Activated CD4-positive, CD25-positive, alpha-beta regulatory T cell treated with anti-CD3 and anti-CD28 coated beads, Interleukin-2, amount 50 U/mL, for 16 hours (primary cell): ENCODE measurements at places on chromosomes 5 and 9.

DNA sequence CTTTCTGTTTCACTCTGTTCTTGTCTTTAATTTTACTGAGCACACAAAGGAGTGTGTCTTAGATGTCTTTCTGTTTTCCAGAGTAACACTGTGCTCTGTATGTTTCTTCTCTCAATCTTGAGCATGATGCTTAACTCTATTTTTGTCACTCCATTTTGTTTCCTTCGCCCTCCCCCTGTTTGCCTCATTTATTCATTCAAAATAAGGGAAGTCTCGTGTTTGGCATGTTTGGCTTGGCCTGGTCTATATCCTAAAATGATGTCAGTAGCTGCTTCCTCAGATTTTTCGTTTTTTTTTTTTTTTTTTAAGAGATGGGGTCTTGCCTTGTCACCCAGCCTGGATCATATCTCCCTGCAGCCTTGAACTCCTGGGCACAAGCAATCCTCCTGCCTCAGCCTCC lies 22.0 kb downstream of the ZNF618 start:
- no peak for DNase-seq

DNA sequence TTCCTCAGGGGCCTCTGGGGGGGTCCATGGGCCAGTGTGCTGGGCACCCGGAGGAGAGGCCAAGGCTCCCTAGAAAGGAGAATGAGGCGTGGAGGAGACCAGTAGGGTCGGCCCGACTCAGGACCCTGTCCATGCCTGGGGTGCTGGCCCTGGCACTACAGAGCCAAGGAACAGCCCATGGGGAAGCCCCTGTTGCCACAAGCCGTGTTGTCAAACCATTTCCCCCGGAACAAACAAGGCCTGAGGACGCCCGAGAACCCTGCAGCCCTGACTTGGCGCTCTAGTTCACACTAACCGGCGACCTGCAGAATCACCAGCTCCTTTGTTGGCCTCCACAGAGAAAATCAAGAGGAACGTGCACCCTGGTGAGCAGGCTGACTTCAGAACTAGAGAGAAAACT lies 41.6 kb upstream of the SLC12A7 start:
- no peak for DNase-seq

- DNase-seq = no peak
These were observed 8.2 kb upstream of the PHF2 start for GRCh38 chr9:93568169-93568568.

DNA sequence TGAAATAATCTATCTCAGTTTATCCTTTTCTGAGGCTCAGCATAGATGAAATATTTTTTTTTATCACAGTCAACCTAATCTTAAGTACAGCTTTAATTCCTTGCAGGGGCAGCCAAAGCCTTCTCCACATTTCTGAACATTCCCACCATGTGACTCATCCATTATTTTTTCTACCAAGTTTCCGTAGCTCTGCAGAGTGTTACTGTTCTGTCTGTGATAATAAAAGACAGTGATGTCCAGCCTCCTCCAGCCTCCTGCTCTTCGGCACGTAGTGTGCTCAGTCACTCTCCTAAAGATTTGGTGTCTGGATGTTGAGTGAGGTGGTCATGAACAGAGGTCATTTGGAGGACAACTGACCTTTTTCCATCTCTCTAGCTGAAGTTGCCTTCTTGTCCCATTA lies 338.1 kb upstream of the ADAMTS16 start:
- DNase-seq = no peak

GRCh38 chr9:117273612-117274011 lies 141.2 kb downstream of the ASTN2 start:
- DNase-seq = no peak

DNA sequence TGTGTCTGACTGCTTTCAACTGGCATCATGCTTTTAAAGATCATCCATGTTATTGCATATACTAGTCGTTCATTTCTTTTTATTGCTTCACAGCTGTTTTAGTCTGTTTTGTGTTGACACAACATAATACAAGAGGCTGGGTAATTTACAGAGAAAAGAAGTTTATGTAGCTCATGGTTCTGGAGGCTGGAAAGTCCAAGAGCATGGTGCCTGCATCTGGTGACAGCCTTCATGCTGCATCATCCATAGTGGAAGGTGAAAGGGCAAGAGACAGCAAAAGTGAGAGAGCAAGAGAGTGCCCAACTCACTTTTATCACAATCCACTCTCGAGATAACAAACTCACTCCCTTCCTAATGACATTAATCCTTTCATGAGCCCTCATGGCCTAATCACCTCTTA lies 198.4 kb downstream of the NSG2 start:
- no peak for DNase-seq

GRCh38 chr5:92849756-92850155 lies 731.3 kb downstream of the NR2F1-AS1 start:
- no peak for DNase-seq

GRCh38 chr5:116765441-116765840 lies 190.8 kb upstream of the SEMA6A start:
- no peak for DNase-seq

GRCh38 chr5:111859533-111860270 lies 102.7 kb upstream of the NREP start:
- DNase-seq = no peak

- DNase-seq = no peak
These were observed 167.3 kb upstream of the MOCS2 start for GRCh38 chr5:53276825-53277224.

- DNase-seq = no peak
These were observed 1823.4 kb downstream of the MAT2B start for GRCh38 chr5:165328846-165329245.

- no peak for DNase-seq
These were observed 49.6 kb downstream of the NIPAL4 start for GRCh38 chr5:157509587-157509986.
